Kidney epithelial cell (primary cell): ENCODE measurements at places on chromosomes 5 and 9. TPM values are rescaled to one million over a fixed set of nuclear protein-coding genes. Genes with fewer than 3 reads are reported as not detected.

- no peak for DNase-seq
Measured at GRCh38 chr5:135308752-135309151, 90.3 kb downstream of the MACROH2A1 start.

GRCh38 chr5:61802456-61802855 lies 470.4 kb downstream of the ZSWIM6 start:
- no peak for DNase-seq

DNA sequence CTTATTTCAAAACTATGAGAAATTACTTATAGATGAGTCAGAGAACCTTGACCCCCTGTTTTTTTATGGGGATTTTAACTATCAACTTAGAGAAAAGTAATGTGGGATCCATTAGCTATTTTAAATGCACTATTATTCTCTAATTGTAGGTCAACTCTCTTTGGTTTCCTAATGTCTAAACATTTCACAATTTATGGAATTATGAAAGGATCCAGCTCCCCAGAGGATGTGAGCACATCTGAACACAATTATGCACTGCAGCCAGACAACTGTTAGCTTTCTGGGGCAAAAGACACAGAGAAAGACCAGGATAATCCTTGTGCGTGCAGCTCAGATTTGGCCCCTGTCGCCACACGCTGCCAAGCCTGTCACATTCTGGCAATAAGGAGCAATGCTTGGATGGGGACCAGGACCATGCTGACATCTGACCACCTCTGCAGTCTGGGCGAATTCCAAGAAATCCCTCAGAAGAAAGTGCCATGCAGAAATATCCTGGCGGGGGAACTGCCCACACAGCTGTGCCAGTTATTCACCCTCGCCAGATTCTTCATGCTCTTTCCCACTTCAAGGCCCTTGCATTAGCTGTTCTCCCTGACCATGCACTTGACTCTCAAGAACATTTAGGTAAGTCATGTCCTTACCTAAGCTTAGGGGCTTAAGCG lies 22.2 kb upstream of the CMBL start:
- no peak for DNase-seq

GRCh38 chr5:68543212-68543611 lies 327.7 kb downstream of the PIK3R1 start:
- no peak for DNase-seq

- DNase-seq, result no peak
Measured at GRCh38 chr9:130895481-130896232, 955 bp downstream of the QRFP start.

TSSK1B gene
- total RNA-seq, result 0.38 TPM in 1 of 2 replicates, not detected in the other

- DNase-seq, result no peak
Measured at GRCh38 chr5:9063615-9064245, 482.1 kb downstream of the SEMA5A start.

GRCh38 chr9:36788534-36788933 lies 215.8 kb downstream of the MELK start:
- DNase-seq, result no peak

DNA sequence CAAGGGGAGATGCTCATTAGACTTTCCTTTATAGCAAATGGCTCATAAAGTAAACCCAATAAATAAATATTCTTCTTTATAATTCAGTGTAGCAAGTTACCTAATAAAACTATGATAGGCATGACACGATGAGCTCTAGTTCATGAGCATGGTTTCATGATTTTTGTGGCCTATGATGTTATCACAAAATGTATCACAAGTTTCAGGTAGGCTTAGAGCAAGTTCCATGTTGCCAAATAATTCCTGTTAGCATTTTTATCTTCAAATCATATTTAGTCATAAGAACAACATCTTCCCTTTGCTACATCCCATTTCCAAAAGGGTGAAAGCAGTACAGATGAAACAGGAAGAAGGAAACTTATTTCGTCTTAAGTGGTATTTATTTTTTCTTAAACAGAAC lies 200.2 kb downstream of the ENC1 start:
- DNase-seq, result no peak

GARIN3 gene
- total RNA-seq, result not detected in 2 replicates

GRCh38 chr5:78586251-78586650 lies 62.3 kb downstream of the LHFPL2 start:
- DNase-seq, result peak; percentile 90

DNA sequence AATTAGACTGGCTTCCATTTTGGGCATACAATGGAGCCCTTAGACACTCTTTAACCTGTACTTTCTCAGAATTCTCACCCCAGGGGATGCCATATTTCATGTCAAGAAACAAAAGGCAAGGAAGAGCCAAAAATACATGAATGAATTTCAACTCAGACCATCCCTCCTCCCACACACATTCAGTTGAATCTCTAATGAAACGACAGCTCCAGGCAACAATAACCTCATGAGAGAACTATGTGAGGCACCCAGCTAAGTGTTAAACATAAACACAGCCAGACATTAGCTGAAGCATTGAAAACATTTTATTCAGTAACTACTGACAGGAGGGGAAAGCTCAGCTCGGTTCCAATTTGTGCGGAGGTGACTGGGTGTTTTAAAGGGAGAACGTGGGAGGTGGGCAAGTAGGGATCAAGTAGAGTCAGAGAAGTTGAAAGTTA lies 1359.1 kb upstream of the CDH9 start:
- peak; percentile 83 for DNase-seq

TOMM5 gene
- 111 and 127 TPM in 2 replicates for total RNA-seq

DNA sequence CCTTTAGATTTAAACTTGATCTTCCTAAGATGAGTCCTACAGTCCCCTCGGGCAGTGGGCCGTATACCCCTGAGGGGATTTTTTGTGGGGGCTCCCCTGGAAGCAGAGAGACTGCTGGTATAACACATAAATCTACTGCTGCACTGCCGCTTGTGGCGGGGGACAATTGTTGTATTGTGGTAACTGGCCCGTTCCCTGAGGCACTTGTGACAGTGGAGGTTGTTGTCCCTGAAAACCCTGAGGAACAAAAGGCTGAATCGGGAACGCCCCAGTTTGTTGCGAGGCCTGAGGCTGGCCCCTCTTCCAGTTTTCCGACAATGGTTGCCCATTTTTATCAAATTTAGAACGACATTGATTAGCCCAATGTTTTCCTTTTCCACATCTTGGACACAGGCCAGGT lies 4.7 kb upstream of the TMEM141 start:
- DNase-seq, result no peak

- DNase-seq, result no peak
Measured at GRCh38 chr5:37570597-37570996, 191.5 kb downstream of the WDR70 start.

GRCh38 chr9:29741169-29741568 lies 2167.9 kb upstream of the C9orf72 start:
- no peak for DNase-seq

CPLANE1 gene
- 14.0 and 19.6 TPM in 2 replicates for total RNA-seq

DNA sequence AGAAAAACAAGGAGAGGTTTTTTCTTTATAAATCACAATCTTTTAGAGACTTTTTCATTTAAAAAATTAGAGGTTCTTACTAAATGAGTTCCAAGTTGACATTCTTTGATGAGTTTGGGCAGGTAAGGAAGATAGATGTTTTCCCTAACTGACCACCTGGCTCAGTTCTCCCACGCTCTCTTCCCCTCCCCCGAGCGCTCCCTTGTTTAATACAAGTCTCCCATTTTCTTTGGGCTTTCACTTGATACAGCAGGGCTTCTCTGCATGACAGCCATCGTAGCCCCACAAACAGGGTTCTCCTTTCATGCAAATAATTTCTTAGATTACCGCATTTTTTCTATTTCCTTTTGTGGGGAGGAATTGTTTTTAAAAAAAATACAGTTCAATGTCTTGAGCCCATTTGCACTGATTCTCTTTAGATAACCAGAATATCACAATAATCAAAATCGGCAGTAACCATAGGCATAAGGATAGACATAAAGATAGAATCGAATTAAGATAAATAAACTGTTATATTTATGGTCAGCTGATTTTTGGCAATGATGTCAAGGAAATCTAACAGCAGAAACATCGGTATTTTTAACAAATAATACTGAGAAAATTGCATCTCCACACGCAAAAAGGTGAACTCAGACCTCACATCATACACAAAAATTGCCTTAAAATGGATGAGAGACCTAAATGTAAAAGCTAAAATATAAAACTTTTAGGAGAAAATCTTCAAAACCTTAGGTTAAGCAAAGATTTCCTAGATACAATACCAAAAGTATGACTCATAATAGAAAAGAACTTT lies 325.4 kb downstream of the PIK3R1 start:
- DNase-seq, result no peak

- DNase-seq, result no peak
Measured at GRCh38 chr5:128038643-128039042, 44.9 kb upstream of the SLC12A2 start.

CERCAM gene
- total RNA-seq, result 105 and 114 TPM in 2 replicates

DNA sequence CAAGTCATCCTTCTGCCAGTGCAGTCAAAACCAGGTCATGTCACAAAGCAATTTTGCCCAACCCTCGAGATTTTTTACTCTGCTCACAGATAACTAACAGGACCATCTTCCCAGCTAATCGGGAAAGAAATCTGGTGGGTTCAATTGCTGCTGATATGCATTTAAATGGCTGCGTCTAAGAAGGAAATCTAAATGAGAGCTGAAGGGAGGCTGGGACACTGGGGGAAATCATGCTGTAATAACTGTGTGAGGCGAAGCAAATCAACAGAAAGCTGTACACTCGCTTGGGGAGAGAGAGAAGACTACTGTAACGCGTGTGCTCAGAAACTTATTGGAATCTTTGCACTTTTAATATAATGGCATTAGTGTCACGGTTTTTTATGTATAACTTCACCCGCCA lies 535.0 kb downstream of the CDK5RAP2 start:
- DNase-seq, result no peak

DNA sequence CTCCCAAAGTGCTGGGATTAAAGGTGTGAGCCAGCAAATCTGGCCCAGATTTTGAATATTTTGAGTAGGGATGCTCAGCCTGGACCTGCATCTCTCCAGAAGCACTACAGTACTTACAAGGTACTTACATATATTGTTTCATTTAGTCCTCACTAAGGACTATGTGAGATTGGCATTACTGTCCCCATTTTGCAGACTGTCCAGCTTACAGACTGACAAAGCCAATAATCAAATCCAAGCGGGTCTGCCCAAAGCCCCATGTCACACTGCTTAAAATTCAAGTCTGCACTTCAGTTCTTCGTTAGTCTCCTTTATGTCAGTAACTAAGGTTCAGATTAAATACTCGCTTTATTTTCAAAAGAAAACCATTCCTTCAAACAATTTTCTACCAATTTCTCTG lies 7.1 kb downstream of the MAPKAP1 start:
- DNase-seq, result no peak

DNA sequence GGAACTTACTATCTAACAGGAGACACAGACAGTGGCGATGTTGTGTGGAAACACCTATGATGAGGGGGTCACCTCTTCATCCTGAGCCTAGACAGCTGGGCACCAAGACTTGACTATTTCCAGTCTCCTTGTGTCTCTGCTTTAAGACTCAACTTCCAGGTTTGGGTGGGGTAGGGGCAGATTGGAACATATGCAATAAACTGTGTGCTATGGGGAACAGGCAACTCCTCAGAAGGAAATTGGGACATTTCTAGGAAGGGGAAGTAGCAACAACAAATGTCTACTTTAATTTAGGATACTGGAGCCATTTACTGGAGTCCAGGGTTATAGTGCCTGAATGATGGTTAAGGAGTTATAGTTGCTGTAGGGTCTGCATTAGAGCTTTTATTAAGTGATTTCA lies 57.3 kb downstream of the FGF18 start:
- DNase-seq, result no peak

SV2C gene
- under 0.01 and 0.04 TPM in 2 replicates for total RNA-seq

DNA sequence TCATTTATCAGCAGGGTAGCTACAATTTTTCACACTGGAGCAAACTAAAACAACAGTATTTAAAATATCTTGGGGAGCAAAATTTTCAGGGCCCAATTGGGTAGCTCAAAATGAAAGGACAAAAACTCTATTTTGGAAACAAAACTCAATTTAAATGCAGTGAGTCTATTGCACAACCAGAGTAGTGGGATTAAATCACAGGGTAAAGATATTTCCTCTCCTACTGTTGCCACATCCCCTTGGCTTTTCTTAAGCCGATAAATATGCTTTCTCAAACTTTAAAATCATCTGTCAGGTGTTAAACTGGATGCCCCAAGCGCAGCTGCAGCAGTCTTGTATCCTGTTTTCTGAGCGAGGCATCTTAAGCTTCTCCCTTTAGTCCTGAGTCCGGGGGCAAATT lies 1474.3 kb upstream of the CDH9 start:
- no peak for DNase-seq

GPR151 gene
- total RNA-seq, result not detected in 2 replicates

PALM2AKAP2 gene
- total RNA-seq, result 10.1 and 19.3 TPM in 2 replicates

IL9 gene
- total RNA-seq, result not detected in 2 replicates

- peak; percentile 32 for DNase-seq
Measured at GRCh38 chr5:65034029-65034812, 265.5 kb downstream of the CWC27 start.
